Umbilical cord (tissue), 2 donors: ENCODE measurements at places on chromosomes 2 and 18.
A peak's percentile ranks its signal among the peaks of the same experiment; 100 is the strongest.

DNA sequence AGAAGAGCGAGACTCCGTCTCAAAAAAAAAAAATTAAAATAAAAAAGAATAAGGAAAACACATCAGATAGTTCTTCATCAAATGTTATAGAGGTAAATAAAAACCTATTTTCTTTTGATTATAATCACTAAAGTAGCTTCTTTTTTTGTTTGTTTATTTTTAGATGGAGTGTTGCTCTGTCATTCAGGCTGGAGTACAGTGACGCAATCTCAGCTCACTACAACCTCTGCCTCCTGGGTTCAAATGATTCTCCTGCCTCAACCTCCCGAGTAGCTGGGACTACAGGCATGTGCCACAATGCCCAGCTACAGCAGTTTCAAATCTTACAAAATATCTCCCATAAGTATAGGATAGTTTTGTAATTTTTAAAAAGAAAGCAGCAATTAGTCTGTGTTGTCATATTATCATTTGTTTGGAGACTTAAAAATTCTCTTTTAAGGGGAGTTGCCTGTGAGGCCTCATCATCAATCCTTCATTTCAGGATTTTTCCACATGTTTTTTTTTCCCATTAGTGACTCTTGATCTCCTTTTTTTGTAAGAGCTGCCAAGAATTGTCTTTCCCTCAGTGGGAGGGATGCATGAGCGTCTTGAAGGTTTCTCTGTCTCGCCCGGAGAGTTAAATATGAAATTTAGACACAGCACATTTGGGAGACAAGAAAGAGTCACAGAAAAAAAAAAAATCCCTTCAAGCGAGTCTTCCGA lies 275.9 kb downstream of the CDCA7 start:
- peak; percentile 23 for DNase-seq

- DNase-seq, result no peak
Measured at GRCh38 chr18:35691625-35692024, 110.1 kb downstream of the GALNT1 start.

- no peak for DNase-seq
Measured at GRCh38 chr18:22200611-22201225, 31.3 kb downstream of the GATA6 start.

DNA sequence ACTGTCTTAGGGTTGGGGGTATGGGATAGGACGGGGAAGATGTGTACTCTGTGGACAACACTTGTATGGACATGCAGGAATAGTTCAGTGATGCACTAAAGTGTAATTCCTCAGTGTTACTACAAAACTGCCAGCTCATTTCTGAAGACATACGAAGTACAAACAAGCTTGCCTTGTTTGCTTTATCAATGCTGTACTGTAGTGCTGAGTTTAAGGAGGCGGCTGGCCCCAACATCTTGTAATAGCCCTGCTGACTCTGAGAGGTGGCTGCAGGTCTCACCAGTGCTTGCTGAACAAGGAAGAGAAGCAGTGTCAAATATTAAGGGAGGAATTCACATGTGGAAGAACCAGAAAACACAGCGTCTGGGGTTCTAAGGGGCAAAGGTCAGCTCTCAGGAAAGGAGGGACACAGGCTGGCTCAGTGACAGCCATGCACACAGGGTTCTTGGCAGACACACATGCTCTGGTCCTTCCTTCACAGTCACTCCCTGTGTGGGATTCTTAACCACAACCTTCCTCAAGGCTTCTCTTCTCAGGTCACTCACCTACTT lies 39.8 kb upstream of the EVA1A start:
- DNase-seq, result peak; percentile 51

GRCh38 chr18:78213361-78213994 lies 766.1 kb upstream of the SALL3 start:
- no peak for DNase-seq

DNA sequence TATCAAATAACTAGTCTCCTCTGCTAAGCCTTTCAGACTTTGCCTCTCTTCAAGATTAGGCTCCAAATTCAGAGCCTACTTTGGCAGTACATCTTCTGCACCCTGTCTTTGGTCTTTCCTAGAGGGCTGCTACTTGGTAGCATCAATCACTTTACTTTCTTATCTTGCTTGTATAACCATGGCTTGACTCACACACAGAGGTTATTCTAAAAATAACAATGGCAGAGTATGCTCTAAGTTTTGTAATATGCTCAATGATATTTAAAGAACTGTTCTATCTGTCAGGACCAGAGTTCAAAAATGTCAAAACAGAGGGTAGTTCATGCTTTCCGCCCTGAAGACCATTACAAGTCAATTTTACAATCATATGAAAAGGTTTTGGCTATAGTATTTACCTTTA lies 27.7 kb downstream of the THOC1 start:
- no peak for DNase-seq

GRCh38 chr2:127462461-127462860 lies 44.2 kb downstream of the PROC start:
- DNase-seq, result no peak

DNA sequence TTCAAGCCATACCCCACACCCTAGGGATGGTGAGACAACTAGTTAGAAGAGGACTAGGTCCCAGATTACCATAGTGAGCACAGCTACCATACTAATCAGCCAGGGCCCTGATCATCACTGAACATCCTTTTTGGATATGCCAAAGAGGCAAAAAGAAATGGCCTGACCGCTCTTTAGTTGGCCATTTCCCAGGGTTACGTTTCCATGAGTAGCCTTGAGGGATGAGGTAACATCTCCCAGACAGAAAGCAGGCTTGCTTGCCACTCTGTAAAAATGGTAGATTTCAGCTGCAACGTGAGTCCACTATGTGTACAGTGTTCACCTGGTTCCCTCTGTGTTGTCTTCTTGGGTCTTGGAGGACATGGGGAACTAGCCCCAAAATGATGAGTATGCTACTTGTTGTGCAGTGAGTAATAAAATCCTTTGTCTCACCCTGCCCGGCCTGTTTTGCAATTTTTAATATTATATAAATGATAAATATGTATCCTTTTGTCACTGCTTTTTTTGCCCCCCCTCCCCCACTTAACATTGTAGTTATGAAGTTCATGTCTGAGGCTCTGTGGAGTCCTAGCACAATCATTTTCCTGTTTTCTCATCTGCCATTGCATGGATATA lies 8.9 kb upstream of the GALM start:
- DNase-seq, result no peak

- DNase-seq, result no peak
Measured at GRCh38 chr2:55415300-55415699, 4.4 kb downstream of the CCDC88A start.

GRCh38 chr2:18900691-18901141 lies 311.3 kb upstream of the NT5C1B start:
- DNase-seq, result peak; percentile 85

- no peak for DNase-seq
Measured at GRCh38 chr2:112662704-112663103, 17.0 kb downstream of the SLC20A1 start.

DNA sequence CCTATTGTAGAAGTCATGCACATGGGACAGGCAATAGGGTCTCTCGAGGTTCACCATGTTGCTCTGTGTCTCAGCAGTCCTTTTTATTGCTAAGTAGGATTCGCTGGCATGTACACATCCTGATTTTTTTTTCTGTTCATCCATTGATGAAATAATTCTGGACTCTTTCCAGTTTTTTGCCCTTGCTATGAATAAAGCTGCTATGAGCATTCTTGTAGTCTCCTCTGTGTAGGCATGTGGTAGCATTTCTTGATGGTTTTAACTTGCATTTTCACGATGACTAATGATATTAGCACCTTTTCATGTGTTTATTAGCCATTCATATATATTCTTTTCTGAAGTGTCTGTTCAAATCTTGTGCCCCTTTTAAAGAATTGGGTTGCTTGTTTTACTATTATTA lies 65.8 kb upstream of the EDAR start:
- no peak for DNase-seq

DNA sequence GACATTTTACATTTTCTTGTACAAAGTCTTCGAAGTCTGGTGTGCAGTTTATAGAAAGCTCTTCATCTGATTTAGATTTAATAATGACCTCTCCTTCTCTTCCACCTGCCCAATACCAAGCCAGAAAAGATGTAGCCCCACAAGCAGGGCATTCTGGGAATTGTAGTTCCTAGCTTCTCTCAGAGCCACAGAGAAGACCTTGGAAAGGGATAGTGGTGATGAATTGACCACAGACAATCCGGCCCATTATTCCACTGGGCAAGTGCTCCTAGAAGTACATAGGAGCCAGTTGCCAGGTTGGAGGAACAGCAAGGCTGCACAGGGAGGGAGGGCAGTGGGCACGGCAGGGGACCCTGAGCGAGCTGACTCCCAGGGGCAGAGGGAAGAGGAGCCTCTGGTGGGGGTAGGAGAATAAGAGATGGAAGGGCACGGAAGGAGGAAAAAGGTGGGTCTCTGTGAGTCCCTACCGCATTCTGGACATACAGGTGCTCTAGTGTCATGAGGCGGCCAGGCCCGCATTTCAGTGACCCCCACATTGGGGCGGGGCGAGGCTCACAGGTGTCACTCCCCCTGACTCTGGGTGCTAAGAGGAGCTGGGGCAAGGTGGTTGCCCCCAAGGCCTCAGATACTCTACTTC lies 152.5 kb upstream of the HAAO start:
- no peak for DNase-seq

DNA sequence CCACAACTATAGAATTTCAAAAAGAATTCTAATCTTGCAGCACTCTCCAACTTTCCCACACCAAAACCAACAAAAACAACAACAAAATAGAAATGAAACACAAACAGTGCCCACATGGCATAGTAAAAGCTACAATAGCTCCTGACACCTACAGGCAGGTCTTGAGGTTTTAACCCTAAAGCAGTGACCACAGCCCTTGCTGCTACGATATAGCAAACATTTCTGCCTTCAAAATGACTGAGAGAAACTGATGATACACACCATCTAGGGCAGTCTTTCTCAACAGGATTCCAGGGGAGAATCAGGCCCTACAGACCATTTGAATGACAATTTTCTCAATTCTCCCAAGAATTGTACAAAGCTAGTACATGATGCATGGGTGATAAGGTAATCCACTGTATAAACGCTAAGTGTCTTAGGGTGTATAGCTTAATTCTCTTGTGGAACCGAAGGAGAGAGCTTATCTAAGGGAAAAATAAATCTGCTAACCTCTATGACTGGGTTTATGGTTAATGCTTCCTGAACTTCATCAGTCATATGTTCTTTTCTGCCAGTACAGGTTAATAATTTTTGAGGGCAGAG lies 46.5 kb downstream of the TRAK2 start:
- DNase-seq, result peak; percentile 70

DNA sequence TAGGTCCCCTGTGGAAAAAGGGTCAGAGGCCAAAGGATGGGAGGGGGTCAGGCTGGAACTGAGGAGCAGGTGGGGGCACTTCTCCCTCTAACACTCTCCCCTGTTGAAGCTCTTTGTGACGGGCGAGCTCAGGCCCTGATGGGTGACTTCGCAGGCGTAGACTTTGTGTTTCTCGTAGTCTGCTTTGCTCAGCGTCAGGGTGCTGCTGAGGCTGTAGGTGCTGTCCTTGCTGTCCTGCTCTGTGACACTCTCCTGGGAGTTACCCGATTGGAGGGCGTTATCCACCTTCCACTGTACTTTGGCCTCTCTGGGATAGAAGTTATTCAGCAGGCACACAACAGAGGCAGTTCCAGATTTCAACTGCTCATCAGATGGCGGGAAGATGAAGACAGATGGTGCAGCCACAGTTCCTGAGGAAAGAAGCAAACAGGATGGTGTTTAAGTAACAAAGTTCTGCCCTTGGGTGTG lies 165.8 kb downstream of the RPIA start:
- DNase-seq, result no peak

DNA sequence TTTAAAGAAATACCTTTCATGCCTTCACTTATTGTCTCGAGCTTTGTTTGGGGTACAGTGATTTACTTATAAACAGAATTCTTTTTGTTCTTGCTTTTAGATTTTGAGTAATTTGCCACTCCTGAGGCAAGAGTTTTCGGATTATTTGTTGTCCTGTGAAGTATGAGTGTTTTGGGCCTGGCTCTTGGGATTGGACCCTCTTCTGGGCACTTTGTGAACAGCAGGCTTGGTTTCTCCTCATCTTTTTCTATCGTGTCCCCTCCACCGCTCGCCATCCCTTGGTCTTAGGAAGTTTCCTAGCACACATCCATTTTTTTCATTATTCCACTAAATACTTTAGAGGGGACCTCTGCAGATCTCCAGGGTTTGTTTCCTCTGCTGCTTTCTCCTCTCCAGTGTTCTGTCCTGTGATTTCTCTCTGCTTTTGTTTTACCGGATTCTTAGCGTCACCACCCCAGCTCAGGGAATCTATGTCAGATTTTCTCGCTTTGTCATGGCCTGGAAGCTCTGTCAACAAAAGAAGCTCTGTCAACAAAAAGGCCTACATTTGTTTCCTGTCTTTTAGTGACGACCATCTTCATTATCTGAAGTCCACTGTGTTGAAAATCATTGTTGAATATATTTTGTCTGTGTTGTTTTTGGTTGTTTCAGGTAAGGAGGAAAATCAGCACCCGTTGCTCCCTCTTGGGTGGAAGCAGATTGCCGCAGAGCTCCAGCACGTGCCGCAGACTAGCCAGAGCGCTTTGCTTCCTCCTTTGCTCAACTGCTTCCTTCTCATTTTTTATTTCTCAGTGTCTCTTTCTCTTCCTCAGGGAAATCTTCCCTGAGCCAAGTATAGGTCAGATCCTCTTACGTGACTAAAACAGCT lies 27.8 kb downstream of the ANKRD62 start:
- DNase-seq, result no peak

DNA sequence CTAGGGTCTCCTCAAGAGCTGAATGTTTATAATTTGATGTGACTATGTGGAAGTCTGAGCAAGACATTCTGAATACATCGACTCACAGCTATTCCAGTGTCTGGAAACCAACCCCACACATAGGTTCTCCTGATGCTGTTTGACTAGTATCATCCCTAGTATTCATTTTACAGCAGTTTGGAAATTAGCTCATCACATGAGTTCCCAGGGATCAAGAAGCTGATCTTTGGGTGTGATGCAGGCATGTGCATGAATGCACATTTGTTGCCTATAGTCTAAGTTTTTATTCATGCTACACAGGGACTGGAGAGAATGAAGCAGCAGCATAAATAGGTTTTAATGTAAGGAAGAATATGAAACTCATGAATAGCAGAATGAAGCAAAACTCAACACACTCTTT lies 284.3 kb upstream of the SPRED2 start:
- DNase-seq, result no peak

DNA sequence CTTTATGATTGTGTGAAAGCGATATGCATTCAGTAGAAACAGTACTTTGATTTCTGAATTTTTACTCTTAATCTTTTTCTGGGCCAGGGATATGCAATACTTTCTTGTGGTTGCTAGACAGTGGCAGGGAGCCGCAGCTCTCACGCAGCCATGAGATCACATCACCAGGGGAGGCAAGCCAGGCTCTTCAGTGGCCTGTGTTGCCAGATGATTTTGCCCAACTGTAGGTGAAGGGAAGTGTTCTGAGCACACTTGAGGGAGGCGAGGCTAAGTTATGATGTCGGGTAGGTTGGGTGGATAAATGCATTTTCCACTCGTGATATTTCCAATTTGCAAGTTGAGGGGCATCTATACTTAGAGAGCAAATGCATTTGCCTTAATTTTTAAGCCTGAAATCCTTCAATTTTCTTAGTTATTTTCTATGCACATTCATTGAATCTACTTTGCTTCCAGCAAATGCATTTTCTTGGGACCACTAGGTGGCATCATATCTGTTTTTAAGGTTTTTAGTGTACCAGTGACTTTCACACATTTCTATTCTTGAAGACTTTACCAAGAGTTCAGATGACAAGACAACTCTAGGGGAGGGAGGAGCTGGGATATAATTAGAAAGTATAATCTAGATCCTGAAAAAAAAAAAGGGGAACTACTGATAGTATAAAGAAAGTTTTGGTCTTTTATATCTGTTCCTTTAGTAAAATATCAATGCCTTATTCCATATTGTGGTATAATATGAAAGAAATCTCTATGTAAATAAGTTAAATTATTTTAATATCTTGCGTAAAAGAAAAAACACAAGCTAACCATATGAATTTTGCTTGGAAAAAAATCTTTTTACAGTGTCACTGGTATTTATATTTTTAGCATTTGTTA lies 643.3 kb downstream of the SOCS6 start:
- peak; percentile 22 for DNase-seq
